GM12891 (cell line): ENCODE measurements at places on chromosomes 4 and X.

DNA sequence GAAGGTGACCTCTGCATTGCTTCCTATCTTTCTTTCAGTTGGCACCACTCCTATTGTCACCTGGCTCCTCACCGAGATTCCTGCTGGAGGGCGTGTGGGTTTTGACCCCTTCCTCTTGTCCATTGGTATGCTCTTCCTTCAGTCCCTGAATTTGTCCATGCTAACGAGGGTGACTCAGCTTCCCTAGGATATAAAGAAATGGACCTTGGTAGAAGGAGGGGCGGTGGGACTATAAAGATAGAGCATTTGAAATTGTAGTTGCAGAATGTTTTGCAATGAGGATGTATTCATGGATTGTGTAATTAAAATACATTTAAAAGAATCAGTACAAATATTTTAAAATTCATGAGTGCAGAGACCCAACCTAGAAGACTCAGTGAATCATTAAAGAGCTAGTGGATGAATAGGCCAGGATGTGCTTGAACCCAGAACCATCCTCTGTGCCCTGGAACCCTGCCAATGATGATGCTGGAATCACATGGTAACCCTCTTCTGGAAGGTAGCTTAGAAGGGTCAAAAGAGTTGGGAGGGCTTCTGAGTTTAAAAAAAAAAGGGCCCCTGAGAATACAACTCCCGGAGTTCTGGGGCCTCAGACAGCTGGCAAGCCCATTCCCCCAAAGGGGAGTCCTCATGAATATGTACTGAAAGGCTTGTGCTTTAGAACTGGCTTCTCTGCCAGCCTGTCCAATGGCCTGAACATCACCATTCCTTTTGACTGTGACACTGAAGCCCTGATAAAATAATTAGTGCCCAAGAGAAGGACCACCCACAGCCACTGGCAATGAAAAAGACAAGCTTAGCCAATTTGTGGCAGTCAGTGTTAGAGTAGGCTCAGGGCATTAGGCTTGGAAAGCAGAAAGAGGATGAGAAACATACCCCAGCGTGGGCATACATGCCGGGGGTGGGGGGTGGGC, 8.0 kb downstream of the XPNPEP2 start:
- no peak for DNase-seq

- DNase-seq, result no peak
Measured at GRCh38 chrX:45524296-45524695, 323.6 kb upstream of the DIPK2B start.

DNA sequence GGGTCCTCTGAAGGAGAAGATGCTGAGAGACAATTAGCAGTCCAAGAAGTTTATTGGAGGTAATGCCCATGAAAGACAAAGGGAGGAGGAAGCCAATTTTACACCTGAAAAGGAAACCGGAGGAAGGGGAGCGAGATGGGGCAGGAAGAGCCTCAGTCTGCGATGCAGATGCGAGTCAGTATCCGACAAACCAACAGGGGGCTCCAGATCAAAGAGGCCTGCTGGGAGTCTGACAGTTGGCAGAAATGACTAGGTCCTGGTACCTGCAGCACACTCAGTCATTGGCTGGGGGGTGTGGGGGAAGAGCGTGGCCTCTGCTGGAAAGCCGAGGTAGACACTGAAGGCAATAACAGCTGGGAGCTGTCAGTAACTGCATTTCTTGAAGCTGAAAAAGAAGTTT, 231.1 kb upstream of the CENPE start:
- peak; percentile 1 for DNase-seq

GRCh38 chr4:119041951-119042560, 93.6 kb upstream of the MYOZ2 start:
- peak; percentile 22 for DNase-seq

GRCh38 chrX:12993826-12994225, 18.9 kb downstream of the TMSB4X start:
- DNase-seq, result no peak

GRCh38 chr4:2728221-2728620, 27.9 kb downstream of the TNIP2 start:
- no peak for DNase-seq

DNA sequence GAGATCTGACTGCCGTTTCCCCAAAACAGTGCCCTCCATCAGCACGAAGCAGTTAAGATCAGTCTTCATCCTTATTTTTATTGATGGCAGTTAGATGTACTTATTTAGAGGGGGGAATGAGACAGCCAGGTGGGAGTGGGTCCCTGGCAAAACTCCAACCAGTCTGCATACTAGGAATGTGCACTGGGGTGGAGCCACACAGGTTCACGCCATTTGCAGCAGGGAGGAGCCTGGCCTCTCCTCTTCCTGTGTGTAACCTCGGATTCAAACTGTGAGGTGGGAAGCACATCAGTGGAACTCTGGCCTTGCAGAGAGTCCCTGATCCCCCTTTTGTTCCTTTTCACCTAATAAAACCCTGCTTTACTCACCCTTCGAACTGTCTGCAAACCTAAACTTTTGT, 987.7 kb upstream of the GRIA3 start:
- DNase-seq, result no peak

DNA sequence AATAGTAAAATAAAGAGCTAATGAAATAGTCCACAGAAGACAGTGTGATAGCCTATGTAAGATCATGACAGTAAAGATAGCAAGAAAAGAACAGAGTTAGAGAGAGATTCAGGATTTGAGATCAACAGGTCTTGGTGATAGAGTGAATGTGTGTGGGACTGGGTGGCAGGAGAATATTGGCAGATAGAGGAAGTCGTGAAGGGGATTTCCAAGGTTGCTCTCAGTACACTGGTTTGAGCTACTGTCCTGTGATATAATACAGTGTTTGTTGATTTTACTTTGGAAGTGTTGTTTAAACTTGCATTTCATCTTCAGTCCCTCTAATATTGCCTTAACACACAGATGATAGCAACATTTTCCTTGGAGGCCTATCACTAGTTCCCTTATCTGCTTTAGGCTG, 44.1 kb downstream of the DTHD1 start:
- DNase-seq, result no peak

- no peak for DNase-seq
Measured at GRCh38 chrX:39905538-39905891, 192.2 kb downstream of the BCOR start.

- no peak for DNase-seq
Measured at GRCh38 chrX:9383655-9384054, 81.2 kb upstream of the TBL1X start.

GRCh38 chr4:100489305-100489704, 28.5 kb downstream of the EMCN start:
- DNase-seq, result no peak
